NCI-H1694 (cell line): ENCODE measurements at places on chromosomes 4 and X.

DNA sequence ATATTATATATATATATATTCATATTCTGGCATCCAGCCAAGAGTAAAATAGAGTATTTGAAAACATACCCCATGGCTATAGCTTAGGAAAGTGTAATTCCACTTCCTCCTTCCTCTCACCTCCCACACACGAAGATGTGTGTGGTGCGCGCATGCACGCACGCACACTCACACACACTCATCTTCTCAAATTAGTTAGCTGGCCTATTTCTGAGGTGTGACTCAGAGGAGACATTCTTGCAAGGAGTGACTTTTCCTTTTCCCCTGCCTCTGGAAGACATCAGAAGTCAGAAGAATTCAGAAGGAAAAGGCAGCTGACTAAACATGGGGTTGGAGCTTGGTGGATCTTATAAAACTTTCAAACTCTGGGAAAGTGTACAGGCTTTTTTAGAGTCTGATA lies 8.8 kb downstream of the ENPEP start:
- no peak for DNase-seq

- no peak for DNase-seq
These were observed 35.7 kb downstream of the PACRGL start for GRCh38 chr4:20735931-20736330.

GRCh38 chr4:26751004-26751403 lies 109.6 kb upstream of the STIM2 start:
- no peak for DNase-seq

GRCh38 chr4:180134091-180134866 lies 2108.9 kb upstream of the TENM3 start:
- DNase-seq, result no peak

DNA sequence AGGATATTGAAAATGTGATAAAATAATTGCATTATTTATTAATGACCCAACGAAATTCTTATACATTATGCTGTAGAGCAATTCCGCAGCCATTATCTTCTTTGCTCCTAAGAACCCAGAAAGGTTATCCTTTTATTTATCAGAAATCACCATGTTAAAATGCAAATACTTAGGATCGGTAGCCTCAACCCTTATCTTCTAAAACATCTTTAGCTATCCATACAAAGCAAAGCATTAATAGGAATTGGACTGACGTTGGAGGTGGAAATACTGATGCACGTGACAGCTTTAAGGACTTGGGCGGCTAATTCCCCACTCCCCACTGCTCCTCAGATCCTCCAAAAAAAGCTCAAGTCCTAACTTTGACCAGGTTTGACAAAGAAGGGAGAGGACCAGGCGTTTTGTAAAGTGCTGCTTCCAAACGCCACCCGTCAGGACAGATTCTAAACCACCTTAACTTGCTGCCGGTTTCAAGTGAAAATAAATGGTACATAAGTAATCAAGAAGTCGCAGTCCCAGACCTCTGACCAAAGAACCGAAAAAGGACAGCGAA lies 539 bp upstream of the SPCS3 start:
- no peak for DNase-seq

GRCh38 chr4:138869165-138869564 lies 146.4 kb upstream of the NOCT start:
- no peak for DNase-seq

DNA sequence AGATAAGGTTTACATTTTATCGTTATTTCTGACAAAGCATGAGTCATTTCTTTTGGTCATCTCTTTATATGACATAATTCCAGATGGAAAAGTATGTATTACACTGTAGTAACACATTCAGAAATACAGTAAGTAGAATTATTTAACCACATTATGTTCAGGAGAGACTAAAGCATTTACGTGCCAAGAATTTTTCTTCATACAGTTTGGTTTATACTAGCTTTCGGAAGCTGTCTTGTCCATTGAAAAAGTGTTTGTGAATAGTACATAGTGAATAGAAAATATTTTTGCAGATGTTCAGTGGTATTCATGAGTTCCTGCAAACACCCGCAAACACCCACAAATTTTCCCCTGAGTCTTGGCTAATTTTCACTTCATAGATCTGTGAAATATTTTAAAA lies 1033.0 kb upstream of the INTU start:
- DNase-seq, result no peak

DNA sequence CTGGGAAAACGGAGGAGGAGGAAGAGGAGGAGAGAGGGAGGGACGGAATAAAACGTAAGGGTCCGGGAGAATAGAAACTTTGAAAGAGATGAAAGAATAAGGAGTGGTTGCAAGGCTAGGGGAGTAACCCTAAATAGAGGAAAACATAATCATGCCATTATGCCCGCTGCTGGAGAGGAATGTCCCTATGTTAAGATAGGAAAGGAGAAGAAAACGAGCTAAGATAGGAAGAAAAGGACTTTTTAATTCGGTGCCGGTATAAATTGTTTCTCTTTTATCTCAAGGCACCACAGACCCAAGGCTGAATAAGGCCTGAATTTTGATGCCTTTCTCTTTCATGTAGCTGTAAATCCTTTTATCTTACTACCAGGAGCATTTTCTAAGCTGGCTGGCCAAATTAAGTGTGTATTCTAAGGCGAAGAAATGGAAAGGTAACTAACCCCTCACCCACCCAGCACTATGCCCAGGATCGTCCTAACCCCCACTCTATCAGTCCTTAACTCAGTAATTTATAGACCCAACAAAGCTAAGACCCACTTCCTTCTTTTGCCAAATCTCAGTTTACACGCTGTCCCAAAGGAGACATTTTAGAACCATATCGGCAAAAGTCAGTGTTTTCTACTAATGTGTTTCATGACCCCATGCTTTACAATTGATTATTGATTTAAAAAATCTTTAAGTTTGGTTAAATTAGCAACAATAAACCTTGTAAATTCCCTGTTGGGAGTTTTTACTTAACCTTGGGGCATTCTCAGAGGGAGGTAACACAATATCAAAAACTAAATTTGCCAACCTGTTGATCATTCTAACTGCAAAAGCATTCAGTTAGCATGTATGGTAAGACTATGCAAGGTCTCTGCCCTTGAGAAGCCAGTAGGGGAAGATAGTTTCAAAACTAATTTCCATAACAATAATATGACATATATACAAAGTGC lies 1.1 kb upstream of the CUL4B start:
- DNase-seq, result no peak

DNA sequence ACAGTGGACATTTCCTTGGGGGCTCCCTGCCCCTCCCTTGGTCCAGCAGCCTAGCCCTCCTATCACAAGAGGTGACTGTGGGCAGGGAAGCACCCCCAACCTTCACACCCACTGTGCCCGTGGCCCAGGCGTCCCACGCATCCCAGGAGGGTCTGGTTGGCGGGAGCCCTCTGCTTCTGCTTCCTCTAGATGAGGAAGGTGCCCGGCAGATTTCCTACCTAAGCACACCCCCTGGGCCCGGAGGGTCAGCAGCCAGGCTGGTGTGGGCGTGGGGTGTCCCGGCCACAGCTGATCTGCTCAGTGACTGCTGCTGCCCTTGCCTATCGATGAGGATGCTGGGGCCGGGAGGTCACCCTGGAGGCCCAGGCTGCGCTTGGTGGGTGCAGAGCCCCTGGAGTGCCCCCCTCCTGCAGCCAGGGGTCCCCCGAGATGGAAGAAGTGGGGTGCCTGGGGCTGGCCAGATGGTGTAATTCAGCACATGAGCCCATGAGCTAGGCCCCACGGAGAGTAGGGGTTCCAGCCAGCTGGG lies 12.2 kb downstream of the SH3BP2 start:
- no peak for DNase-seq

GRCh38 chr4:10441512-10441911 lies 15.7 kb downstream of the ZNF518B start:
- no peak for DNase-seq

GRCh38 chr4:38371391-38371851 lies 292.6 kb upstream of the KLF3 start:
- no peak for DNase-seq

GRCh38 chr4:108529984-108530905 lies 90.1 kb upstream of the RPL34 start:
- no peak for DNase-seq

DNA sequence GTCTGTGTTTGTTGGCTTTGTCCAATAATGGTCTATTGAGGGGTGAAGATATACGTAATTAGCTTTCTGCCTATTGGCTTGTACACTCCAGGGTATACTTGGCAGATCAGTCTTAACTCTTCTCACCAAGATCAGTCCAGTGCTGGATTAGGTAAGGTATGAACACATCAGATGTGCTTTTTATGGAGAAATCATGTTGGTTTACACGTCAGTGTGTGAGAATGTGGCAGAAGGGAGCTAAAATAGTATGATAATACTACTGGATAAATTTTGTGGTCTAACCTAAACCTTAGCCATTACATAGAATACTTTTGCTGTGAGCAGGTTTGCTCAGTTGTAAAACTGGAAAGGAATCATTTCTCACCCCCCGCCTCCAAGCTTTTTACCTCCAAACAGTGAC lies 4.2 kb downstream of the PDHA1 start:
- no peak for DNase-seq

- no peak for DNase-seq
These were observed 29.8 kb downstream of the PRSS12 start for GRCh38 chr4:118322831-118323502.

DNA sequence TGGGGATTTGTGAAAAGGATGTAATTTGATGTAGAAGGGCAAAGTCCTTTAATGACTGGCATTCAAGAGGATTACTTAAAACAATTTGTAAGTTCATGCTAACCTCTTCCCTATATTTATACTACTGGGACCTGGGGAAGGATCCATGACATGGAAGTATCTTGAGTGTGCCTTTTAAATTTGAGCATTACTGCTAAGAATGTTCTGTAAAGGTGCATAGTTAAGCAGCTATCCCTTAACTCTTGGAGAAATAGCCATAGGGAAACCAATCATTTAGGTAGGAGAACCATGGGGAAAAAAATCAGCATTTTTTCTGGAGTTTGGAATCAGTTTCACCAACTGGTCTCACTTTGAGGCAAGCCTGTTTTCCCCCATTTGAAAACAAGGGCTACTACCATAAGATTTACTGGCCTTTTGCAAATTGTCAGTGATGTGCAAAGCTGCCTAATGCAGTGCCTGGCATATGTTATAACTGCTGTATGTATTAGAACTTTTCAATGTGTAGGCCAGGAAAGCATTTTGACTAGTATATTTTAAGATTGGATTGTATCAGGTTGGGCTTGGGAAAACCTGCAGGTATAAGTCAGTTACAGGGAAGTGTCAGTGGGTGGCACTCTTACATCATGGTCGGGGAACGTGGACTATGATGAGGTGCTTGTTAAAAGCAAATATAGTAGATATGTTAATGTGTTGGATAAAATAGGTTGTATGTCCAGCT lies 72.1 kb downstream of the PRSS12 start:
- peak; percentile 49 for DNase-seq

GRCh38 chrX:151754641-151755215 lies 20.2 kb downstream of the CNGA2 start:
- no peak for DNase-seq

DNA sequence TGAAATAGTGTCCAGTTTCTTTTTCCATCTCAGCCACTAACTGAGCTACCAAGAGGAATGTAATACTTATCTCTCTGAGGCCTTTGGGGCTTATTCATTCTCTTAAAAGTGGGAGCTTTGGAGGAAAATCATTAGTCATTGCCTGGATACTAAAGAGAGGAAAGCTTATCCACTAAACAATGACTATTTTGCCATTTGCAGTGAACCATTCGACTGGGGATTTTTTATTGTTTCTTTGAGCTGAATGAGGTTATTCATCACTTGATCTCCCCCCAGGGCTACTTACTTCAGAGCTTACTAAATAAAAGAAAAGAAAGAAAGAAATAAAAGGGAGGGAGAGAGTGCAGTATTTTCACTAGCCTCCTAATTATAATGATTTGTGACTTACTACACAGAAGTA lies 1329.5 kb upstream of the TENM3 start:
- DNase-seq, result no peak

- DNase-seq, result no peak
These were observed 61.1 kb upstream of the RAB33B start for GRCh38 chr4:139392797-139393196.

GRCh38 chrX:68989456-68989855 lies 160.6 kb downstream of the EFNB1 start:
- no peak for DNase-seq

GRCh38 chrX:150683536-150684146 lies 9.6 kb upstream of the MTMR1 start:
- DNase-seq, result peak; percentile 44

DNA sequence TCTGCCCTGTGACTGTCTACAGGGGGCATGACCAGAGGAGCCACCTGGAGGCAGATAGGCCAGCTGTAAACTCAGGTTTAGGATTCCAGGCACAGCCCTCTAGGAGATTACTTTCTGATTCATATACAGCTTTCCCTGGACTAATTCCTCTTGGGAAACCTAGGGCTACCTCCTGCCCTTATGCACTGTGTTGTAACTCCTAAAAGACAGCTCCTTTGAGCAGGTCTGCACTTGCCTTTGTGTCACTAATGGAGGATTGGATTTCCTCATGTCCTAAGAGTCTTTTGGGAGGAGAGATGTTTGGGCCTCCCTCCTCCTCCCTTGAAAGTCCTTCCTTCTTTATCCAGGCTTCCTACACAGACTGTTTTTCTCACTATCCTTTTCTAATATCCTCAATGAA lies 202.0 kb downstream of the PCDH19 start:
- DNase-seq, result no peak

- no peak for DNase-seq
These were observed 46.0 kb downstream of the GALNT7 start for GRCh38 chr4:173214661-173215060.

GRCh38 chr4:124085561-124086180 lies 626.9 kb downstream of the ANKRD50 start:
- DNase-seq, result no peak

- DNase-seq, result no peak
These were observed 30.9 kb downstream of the NIPAL1 start for GRCh38 chr4:48047421-48047844.

GRCh38 chr4:6092971-6093370 lies 74.7 kb upstream of the C4orf50 start:
- DNase-seq, result no peak

GRCh38 chr4:39170301-39170700 lies 12.0 kb upstream of the WDR19 start:
- DNase-seq, result no peak

DNA sequence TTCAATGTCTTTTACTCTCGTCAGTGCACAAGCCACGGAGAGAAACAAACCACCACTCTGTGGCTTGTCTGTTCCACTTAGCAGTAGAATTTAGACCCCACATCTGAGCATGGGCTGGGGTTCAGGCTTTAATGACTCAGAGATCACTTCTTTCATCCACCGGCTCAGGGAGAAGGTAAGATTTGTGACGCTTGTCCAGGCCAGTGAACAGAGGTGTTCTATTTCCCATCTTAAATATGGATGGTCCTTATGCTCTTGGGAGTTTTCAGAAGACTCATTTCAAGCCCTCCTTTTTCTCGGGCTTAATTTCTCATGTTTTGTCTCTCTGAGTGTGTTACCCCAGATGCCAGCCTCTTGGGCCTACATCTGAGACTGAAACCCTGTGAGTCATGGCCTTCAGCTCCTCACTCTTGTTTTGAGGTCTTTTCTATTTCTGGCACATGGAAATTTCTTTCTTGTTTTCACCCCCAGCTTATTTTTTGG lies 127.4 kb upstream of the SFRP2 start:
- no peak for DNase-seq
